ENCODE measurements at places on chromosomes 5 and 9. TPM values are rescaled to one million over a fixed set of nuclear protein-coding genes. Genes with fewer than 3 reads are reported as not detected.

The WDR38 gene
- 0.62 TPM for total RNA-seq

The HTR1A gene
- not detected for total RNA-seq

The IRX2 gene
- total RNA-seq, result not detected

The GPR151 gene
- total RNA-seq, result not detected

The TPRN gene
- 17.6 TPM for total RNA-seq

The NUTM2G gene
- not detected for total RNA-seq

The MARCHF11 gene
- total RNA-seq, result not detected

The CYSRT1 gene
- total RNA-seq, result 10.7 TPM

The UGT3A1 gene
- total RNA-seq, result not detected

The SLC45A2 gene
- total RNA-seq, result 0.17 TPM
